Right atrium auricular region (tissue), 2 donors: ENCODE measurements at places on chromosomes 6 and 20. TPM values are rescaled to one million over a fixed set of nuclear protein-coding genes. Genes with fewer than 3 reads are reported as not detected.

GRCh38 chr6:41386594-41386993 lies 51.2 kb downstream of the NCR2 start:
- H3K36me3 ChIP-seq = no peaks in the 10 kb centered on the region
- no peaks in the 10 kb centered on the region for H3K4me1 ChIP-seq
- no peaks in the 10 kb centered on the region for H3K27me3 ChIP-seq
- no peak overlapping the region for H3K4me3 ChIP-seq
- H3K27ac ChIP-seq = no peak overlapping the region
- DNase-seq = no peak

DNA sequence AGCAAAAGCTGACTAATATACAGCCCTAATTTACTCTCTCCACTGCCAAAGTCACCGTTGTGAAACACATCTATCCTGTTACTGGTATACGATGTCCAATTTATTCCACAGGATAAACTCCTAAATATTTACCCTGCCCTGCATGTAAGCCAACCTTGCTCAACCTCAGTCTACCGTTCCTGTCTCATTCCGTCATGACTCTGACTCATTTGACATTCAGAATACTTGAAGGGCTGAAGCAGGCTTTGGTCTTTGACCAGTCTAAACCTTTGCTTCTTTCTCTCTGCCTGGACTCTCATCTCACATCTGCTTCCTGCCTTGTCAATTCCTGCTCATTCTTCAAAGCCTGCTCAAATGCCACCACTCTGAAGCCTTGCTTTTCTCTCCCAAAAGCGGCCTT lies 157.5 kb downstream of the SCP2D1 start:
- no peaks in the 10 kb centered on the region for H3K4me1 ChIP-seq
- no peak for DNase-seq
- H3K27ac ChIP-seq = no peak overlapping the region
- H3K27me3 ChIP-seq = no peaks in the 10 kb centered on the region
- H3K36me3 ChIP-seq = no peaks in the 10 kb centered on the region
- no peak overlapping the region for H3K4me3 ChIP-seq

The FHL5 gene
- total RNA-seq = 0.35 TPM

The LHFPL5 gene
- not detected for total RNA-seq

GRCh38 chr6:137877113-137877512 lies 10.1 kb downstream of the TNFAIP3 start:
- no peak for DNase-seq
- H3K27ac ChIP-seq = no peak overlapping the region
- H3K4me3 ChIP-seq = no peak overlapping the region
- H3K27me3 ChIP-seq = no peaks in the 10 kb centered on the region
- H3K36me3 ChIP-seq = peaks cover 71% of the 10 kb centered on the region
- H3K4me1 ChIP-seq = peaks cover 38% of the 10 kb centered on the region

The CUL9 gene
- total RNA-seq = 11.0 TPM

DNA sequence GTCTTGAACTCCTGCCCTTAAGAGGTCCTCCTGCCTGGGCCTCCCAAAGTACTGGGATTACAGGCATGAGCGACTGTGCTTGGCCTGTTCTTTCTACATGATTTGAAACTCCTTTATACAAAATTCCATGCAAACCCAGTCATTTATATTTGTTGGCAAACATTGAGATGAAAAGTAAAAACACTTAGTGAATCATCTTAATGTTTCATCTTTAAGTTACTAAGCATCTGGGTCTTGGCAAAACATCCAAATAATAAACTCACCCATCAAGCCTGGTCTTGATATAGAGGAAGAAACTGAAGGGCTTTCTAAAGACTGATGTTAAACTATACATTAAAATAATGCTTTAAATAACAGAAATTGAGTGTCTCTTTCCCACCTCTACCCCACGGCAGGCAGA lies 95.1 kb downstream of the FUT9 start:
- no peak overlapping the region for H3K27ac ChIP-seq
- H3K4me1 ChIP-seq = no peaks in the 10 kb centered on the region
- H3K36me3 ChIP-seq = no peaks in the 10 kb centered on the region
- no peak overlapping the region for H3K4me3 ChIP-seq

The GNAS gene
- 1,202 TPM for total RNA-seq

The XKR7 gene
- total RNA-seq = not detected

GRCh38 chr20:41179961-41180360 lies 42.6 kb downstream of the PLCG1 start:
- H3K27me3 ChIP-seq = no peaks in the 10 kb centered on the region
- no peaks in the 10 kb centered on the region for H3K4me1 ChIP-seq
- peaks cover 17% of the 10 kb centered on the region for H3K36me3 ChIP-seq
- H3K4me3 ChIP-seq = no peak overlapping the region

The MOCS1 gene
- 18.7 TPM for total RNA-seq

DNA sequence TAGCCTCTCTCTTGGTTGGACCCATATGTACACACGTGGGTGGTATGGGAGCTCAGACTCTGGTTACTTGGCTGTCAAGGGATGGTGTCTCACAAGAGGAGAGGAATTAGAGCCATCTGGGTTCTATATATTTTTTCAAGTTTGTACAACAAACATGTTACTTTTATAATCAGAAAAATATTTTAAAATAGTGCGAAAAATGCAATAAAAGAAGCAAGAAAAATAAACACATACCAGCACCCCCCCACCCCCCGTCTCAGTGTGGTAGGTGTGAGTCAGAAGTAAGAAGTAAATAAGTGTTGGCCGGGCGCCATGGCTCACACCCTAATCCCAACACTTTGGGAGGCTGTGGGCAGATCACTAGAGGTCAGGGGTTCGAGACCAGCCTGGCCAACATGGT lies 2.1 kb upstream of the TIAM2 start:
- H3K27me3 ChIP-seq = no peaks in the 10 kb centered on the region
- H3K36me3 ChIP-seq = no peaks in the 10 kb centered on the region
- no peak for DNase-seq
- H3K4me3 ChIP-seq = no peak overlapping the region
- H3K27ac ChIP-seq = no peak overlapping the region
- H3K4me1 ChIP-seq = peaks cover 10% of the 10 kb centered on the region

The RSPO4 gene
- 0.20 TPM for total RNA-seq

- DNase-seq = no peak
- no peak overlapping the region for H3K4me3 ChIP-seq
- no peaks in the 10 kb centered on the region for H3K4me1 ChIP-seq
- no peak overlapping the region for H3K27ac ChIP-seq
- no peaks in the 10 kb centered on the region for H3K36me3 ChIP-seq
- H3K27me3 ChIP-seq = no peaks in the 10 kb centered on the region
Observed at GRCh38 chr6:52186480-52186879, 305 bp downstream of the IL17A start.

The OXT gene
- not detected for total RNA-seq

The ELOVL4 gene
- 0.44 TPM for total RNA-seq

DNA sequence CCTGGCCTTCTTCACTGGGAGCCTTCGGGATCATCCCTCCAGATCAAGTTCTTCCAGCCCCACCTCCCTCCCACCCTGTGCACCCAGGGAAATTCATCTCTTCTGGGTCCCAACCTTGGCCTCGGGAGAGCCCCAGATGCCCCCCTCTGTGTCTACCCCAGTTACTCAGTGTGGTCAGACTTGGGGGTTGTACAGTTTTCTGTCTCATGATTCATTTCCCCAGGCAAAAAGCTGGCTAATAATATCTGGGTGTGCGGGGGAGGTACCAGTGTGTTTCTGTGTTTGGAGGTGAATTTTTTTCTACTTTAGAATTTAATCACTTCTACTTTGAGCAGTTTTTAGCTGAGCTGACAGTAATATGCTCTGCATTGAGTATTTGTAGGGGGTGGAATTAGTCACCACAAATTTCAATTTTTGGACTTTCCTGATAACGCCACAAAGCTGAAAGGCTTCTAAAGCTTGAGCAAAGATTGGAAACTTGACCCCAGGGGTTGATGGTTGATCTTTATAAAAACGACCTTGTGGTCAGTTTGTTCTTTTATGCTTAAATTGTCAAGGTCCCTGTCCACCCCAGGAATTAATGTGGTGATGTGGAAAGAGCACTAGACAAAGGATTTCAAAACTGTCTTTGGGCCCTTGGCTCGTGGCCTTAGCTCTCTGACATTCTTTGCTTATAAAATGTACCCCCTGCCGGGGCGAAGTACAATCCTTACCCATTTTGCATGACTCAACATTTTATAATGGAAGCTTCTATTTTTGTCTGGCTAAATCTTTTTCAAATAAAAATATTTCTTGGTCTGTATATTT lies 284.7 kb upstream of the TAB2 start:
- DNase-seq = no peak
- no peak overlapping the region for H3K4me3 ChIP-seq
- no peak overlapping the region for H3K27ac ChIP-seq
- no peaks in the 10 kb centered on the region for H3K4me1 ChIP-seq
- H3K27me3 ChIP-seq = no peaks in the 10 kb centered on the region

The TCP11 gene
- total RNA-seq = not detected

- H3K4me3 ChIP-seq = peak overlapping the region; percentile 20
- DNase-seq = no peak
- no peaks in the 10 kb centered on the region for H3K36me3 ChIP-seq
- H3K27me3 ChIP-seq = peaks cover 14% of the 10 kb centered on the region
Observed at GRCh38 chr6:3228046-3228671, 706 bp upstream of the TUBB2B start.

GRCh38 chr20:3658716-3659491 lies 4.3 kb downstream of the GFRA4 start:
- no peak for DNase-seq
- H3K27ac ChIP-seq = no peak overlapping the region
- peaks cover 14% of the 10 kb centered on the region for H3K27me3 ChIP-seq
- H3K36me3 ChIP-seq = no peaks in the 10 kb centered on the region

- no peaks in the 10 kb centered on the region for H3K4me1 ChIP-seq
- H3K27ac ChIP-seq = no peak overlapping the region
- H3K27me3 ChIP-seq = no peaks in the 10 kb centered on the region
- H3K36me3 ChIP-seq = no peaks in the 10 kb centered on the region
- no peak for DNase-seq
Observed at GRCh38 chr20:61762886-61763739, 302.6 kb downstream of the TAF4 start.

- no peaks in the 10 kb centered on the region for H3K27me3 ChIP-seq
- DNase-seq = peak; percentile 46
- H3K36me3 ChIP-seq = no peaks in the 10 kb centered on the region
- no peaks in the 10 kb centered on the region for H3K4me1 ChIP-seq
- H3K27ac ChIP-seq = no peak overlapping the region
Observed at GRCh38 chr20:59776626-59777330, 156.7 kb downstream of the SYCP2 start.

- H3K36me3 ChIP-seq = no peaks in the 10 kb centered on the region
- DNase-seq = no peak
- no peaks in the 10 kb centered on the region for H3K4me1 ChIP-seq
- no peak overlapping the region for H3K27ac ChIP-seq
- H3K4me3 ChIP-seq = no peak overlapping the region
- no peaks in the 10 kb centered on the region for H3K27me3 ChIP-seq
Observed at GRCh38 chr20:3839328-3839727, 7.3 kb upstream of the MAVS start.

DNA sequence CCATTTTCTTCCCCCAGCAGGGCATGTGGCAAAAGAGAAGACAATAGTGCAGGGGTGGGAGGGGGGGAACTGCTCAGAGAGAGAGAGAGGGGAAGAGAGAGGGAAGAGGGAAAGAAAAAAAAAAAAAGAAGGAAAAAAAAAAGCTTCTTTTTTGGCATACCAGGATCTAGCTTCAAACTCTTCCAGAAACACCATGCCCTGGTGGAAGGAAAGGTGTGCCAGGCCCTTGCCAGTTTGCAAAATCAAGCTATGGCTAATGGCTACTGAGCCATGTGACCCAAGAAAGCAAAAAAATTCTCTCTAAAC lies 326 bp downstream of the ZMYND8 start:
- H3K4me1 ChIP-seq = peaks cover 100% of the 10 kb centered on the region
- H3K4me3 ChIP-seq = no peak overlapping the region
- no peak for DNase-seq

DNA sequence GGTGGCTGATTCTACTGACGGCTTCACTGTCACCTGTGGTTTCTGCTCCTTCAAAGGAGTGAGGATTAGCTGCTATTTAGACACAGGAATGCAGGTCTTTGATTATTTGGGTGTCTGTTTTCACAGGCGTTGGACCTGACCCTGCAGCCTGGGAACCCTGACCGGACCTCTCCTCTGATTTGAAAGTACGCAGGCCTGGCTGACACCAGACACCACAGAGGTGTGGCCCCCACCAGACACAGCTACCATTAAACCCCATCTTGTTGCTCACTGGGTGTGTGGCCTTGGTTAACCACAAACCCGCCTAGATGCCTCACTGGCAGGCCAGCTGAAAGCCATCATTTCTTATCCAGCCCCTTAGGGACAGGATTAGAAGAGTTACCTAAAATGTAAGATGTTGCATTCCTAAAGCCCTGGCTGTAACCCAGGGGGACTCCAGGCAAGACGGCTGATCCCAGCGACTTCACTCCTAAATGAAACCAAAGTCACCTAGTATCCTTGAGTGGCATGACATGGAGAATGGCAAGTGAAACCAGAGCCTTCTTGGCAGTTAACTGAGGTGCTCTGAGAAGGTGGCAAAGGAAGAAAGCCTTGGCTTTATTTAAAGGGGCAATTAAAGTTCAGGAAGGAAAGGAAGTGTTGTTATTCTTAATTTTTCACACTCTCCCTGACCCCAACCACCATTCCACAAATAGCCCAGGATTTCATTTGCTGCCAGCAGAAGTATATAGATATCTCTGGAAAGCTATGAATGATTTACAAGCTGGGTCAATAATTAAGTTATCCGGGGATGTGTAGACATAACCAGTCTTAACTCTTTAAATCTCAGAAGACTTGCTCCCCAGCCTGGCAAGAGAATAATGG lies 169.9 kb downstream of the QRSL1 start:
- no peak overlapping the region for H3K27ac ChIP-seq
- no peaks in the 10 kb centered on the region for H3K4me1 ChIP-seq
- H3K27me3 ChIP-seq = no peaks in the 10 kb centered on the region
- H3K4me3 ChIP-seq = no peak overlapping the region
- no peak for DNase-seq

- H3K36me3 ChIP-seq = no peaks in the 10 kb centered on the region
- no peak overlapping the region for H3K4me3 ChIP-seq
- no peaks in the 10 kb centered on the region for H3K27me3 ChIP-seq
- peaks cover 15% of the 10 kb centered on the region for H3K4me1 ChIP-seq
- DNase-seq = no peak
Observed at GRCh38 chr6:150006961-150007464, 18.3 kb downstream of the RAET1L start.

DNA sequence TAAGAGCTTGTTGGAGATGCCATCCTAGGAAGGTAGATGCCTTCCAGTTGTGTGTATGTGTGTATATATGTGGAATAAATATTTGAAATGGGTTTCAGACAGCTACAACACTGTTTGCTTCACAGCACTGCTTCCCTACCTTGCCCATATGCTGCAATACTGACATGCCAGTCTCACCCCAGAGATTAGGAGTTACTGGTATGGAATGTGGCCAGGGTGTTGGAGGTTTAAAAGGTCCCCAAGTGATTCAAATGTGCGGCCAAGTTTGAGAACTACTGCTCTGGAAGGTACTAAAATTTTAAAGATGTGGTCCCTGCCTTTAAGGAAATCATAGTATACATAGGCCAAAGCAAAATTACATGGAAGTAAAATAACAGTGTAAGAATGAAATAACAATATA lies 39.5 kb downstream of the BCKDHB start:
- no peak overlapping the region for H3K4me3 ChIP-seq
- no peak for DNase-seq
- H3K27ac ChIP-seq = no peak overlapping the region
- no peaks in the 10 kb centered on the region for H3K36me3 ChIP-seq
- H3K4me1 ChIP-seq = no peaks in the 10 kb centered on the region
